ENCODE measurements at places on chromosomes 11 and 22. TPM values are rescaled to one million over a fixed set of nuclear protein-coding genes. Genes with fewer than 3 reads are reported as not detected.

Gene PKNOX2
- 2.1 TPM for polyA plus RNA-seq

GRCh38 chr22:49575703-49576081, 252.0 kb downstream of the BRD1 start:
- DNase-seq, result no peak

- no peak for DNase-seq
These were observed 57.5 kb upstream of the ANO1 start for GRCh38 chr11:70020336-70021214.

- peak; percentile 65 for DNase-seq
These were observed 73.2 kb downstream of the KIAA1671 start for GRCh38 chr22:25025491-25026400.

DNA sequence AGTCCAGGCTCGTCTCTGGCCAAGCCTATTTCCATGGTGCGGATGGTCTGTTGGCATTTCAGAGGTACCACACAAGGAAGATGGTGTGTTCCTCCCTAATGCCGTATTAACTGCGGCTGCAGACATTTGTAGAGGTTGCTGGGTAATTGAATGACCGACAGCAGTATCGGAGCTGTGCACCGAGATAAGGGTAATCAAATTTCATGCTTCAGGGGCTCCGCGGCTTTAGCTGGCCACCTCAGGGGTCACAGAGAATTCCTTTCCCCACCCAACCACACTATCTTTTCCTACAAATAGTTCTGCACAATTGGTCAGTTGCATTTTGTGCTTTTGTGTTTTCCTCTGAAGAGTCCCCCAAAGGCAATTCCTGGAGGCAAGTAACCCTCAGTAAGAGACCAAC, 297.4 kb downstream of the OPCML start:
- DNase-seq, result no peak

- no peak for DNase-seq
These were observed 358.3 kb downstream of the METTL15 start for GRCh38 chr11:28466506-28466905.

GRCh38 chr11:18191376-18191775, 18.7 kb downstream of the MRGPRX4 start:
- DNase-seq, result no peak

DNA sequence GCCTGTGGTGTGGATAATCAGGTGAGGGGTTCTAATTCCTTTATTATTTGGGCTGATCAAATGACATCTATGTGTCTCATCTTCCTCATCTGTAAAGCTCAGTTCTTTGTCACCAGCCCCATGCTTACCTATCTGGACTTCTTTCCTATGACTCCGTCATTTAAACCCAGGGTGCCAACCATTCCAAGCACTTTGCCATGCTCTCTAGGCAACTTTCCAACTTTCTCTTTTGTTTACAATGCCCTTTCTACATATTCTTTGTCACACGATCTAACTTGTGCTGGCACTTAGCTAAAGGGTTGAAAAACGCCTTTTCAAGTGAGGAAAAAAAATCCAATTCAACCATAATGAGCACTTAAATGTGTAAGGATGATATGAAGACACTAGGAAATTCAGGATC, 27.9 kb downstream of the EXPH5 start:
- no peak for DNase-seq

GRCh38 chr22:40890881-40891280, 29.0 kb upstream of the DNAJB7 start:
- DNase-seq, result no peak
